ENCODE measurements at places on chromosomes 16 and 17. TPM values are rescaled to one million over a fixed set of nuclear protein-coding genes. Genes with fewer than 3 reads are reported as not detected.

Gene SMIM22
- not detected for total RNA-seq

Gene PYCARD
- 25.7 TPM for total RNA-seq

Gene SRL
- not detected for total RNA-seq

Gene CBFA2T3
- total RNA-seq = 1.5 TPM

Gene PMP22
- 2.2 TPM for total RNA-seq

Gene LITAFD
- total RNA-seq = not detected

Gene CCL14
- not detected for total RNA-seq

Gene FBXO39
- total RNA-seq = not detected

Gene PLCG2
- total RNA-seq = 5.9 TPM

Gene IGF2BP1
- 249 TPM for total RNA-seq

Gene RCVRN
- not detected for total RNA-seq

Gene ANKRD40CL
- not detected for total RNA-seq

Gene DYNLRB2
- not detected for total RNA-seq

Gene TNS4
- 4.9 TPM for total RNA-seq

Gene PHOSPHO1
- total RNA-seq = 2.2 TPM

Gene HAP1
- 3.5 TPM for total RNA-seq

Gene SLC13A2
- not detected for total RNA-seq

Gene ACE
- total RNA-seq = 5.4 TPM

Gene CIBAR2
- not detected for total RNA-seq

Gene KRTAP2-3
- total RNA-seq = not detected

Gene MMP2
- total RNA-seq = 43.8 TPM

Gene KRT33B
- not detected for total RNA-seq

Gene PIK3R6
- 0.24 TPM for total RNA-seq

Gene TBC1D3K
- total RNA-seq = not detected

Gene CUEDC1
- total RNA-seq = 3.0 TPM

Gene TBC1D26
- 0.23 TPM for total RNA-seq

Gene KRT28
- total RNA-seq = not detected

Gene GUCY2D
- not detected for total RNA-seq

Gene PRAC1
- total RNA-seq = not detected
